HT-29 (cell line): ENCODE measurements at places on chromosomes 12 and 14.

DNA sequence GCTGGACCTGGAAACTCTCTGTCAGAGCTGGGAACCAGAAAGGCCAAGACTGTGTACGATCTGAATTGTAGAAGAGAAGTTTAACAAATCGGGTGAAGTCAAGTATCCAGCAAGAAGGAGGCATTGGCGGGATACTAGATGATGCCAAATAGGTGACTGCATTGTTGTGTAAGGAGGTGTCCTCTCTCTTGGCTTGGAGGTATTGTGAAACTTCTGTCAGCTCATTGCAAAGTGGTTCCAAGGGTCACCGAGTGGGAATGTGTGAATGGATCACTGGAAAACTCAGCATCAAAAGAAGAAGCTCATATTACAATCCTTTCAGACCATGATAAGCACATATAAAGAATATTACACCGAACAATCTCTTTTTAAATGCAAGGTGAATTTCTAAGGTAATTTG, 11.7 kb downstream of the NAV3 start:
- peak; percentile 72 for DNase-seq

DNA sequence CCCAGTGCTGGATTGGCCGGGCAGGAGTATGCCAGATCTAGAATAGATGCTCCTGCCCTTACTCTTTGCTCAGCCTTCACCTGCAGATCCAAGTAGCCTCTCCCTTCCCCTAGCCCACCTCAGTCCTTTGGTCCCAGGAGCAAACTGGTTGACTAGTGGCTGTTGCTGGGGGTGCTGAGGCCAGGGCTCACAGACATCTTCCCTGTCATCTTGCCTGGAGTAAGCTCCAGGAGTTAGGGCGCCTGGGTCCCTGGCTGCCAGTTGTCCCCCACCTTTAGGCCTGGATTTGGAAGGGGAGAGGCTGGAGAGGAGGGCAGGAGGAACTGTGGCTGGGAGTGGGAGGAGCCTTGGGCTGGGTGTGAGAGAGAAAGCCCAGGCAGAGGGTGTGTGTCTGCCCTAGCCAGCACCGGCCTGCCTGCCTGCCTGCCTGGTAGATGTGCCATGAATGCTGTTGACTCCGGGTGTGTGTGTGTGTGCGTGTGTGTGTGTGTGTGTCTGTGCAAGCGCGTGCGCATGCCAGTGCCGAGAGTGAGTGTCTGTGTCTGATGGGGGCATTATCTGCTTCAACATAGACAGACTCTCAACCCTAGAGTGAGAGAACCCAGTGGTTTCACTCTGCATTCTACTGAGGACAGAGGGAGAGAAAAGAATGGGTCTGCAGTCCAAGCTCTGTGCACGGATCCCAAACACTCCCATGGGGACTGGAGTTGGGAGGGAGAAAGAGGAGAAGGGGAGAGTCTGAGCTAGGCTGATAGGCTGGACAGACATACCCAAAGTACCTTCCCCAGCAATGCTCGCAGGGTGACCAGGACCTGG, 845 bp upstream of the RARG start:
- peak; percentile 69 for DNase-seq

- no peak for DNase-seq
Observed at GRCh38 chr12:90428465-90428864, 526.5 kb downstream of the CCER1 start.

DNA sequence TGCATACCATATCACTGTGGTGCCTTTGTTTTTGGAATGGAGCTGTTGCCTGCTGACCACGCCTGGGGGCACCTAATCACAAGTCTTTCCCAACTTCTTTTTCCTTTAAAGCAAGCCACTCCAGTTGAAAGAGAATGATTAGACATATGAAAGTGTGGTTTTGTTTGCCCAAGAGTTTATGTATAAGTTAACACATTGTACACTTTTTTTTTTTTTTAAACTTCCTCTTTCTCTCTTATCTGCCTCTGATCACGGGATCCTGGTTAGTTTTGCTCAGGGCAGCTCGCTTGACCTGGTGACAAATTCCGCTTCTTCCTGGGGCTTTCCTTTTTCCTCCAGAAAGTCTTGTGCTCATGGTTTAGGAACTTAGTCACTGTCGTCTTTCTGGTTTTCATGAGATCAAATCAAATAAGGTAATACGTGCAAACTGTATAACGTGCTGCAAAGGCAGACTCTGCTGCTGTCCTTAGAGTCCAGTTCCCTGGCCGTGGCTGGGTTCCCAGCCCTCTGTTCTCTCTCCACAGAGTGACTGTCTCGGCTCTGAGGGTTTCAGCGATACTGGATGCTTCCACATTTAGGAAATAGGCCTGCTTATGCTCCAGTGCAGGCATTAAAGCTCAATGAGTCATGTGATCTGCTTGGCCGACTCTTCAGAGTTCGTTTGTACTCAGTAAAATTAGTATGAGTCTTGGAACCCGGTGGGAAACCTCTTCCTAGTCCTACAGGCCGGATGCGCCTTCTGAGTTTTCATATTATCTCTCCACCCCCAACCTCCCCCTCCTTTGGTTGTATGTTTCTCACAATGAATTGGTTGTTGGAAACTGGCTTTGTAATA, 15.2 kb downstream of the RASSF3 start:
- DNase-seq: peak; percentile 87

GRCh38 chr12:9115731-9116559, at the start of gene A2M:
A2M (minus strand) TSS chr12:9115919; CDS start chr12:9115849, 70 bp downstream.
- no peak for DNase-seq

GRCh38 chr12:47082796-47083621, 3.2 kb upstream of the AMIGO2 start:
- peak; percentile 61 for DNase-seq

GRCh38 chr12:18165422-18165871, 75.5 kb upstream of the RERGL start:
- DNase-seq: no peak

DNA sequence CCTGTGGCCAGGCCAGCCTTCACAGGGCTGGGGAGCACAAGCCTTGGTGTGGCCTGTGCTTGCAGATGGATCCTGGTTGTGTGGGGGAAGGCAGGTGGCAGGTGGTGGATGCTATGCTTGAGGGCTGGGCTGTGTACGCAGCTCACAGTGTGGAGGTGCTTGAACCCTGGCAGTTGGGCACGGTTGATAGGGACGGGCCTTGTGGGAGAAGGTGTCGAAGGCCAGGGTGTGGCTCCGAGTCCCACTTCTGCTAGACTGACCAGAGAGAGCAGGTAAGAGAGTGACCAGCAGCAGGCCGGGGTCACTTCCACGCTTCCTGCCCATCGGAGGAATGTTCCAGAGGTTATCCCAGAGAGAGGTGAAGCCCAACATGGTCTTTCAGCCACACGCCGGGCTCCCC, 85.5 kb downstream of the CACNA1C start:
- no peak for DNase-seq

GRCh38 chr12:92961949-92962348, 32.9 kb upstream of the EEA1 start:
- no peak for DNase-seq

DNA sequence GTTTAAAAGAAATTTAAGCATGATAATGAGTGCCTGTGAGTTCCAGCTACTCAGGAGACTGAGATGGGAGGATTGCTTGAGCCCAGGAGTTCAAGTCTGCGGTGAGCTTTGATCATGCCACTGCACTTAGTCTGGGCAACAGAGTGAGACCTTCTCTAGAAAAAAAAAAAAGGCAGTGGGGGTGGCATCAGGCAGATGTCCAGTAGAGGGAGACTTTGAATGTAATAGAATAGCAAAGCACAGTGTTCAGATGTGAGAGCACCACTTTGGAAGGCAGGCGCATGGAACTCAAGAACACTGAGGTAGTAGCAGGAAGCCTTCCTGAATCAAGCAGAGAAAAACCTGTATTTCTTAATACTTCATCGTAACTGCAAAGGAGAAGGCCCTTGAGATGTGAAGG, 394.5 kb upstream of the GARIN6 start:
- DNase-seq: peak; percentile 22

- DNase-seq: no peak
Observed at GRCh38 chr12:45475594-45475993, 253.9 kb upstream of the ARID2 start.

- DNase-seq: no peak
Observed at GRCh38 chr14:42429401-42429800, 822.7 kb downstream of the LRFN5 start.

DNA sequence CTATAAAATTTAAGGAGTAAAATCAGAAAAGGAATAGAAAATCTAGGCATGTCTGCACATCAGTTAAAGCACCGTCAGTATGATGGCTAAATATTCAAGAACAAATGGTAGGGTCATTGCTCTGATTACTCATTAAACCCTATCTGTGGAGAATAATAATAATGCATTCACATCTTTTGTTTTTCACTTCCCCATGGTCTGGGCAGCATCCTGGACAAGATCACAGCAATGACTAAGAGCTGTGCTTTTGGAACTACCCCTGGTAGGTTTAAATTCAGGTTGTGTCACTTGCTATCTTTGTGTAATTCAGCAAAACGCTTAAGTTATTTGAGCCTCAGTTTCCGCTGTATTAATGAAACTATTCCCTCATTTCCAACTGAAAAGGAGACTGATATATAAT, 33.1 kb downstream of the C12orf42 start:
- no peak for DNase-seq

- peak; percentile 96 for DNase-seq
Observed at GRCh38 chr12:119988472-119989360, at the start of gene BICDL1. BICDL1 (plus strand) TSS chr12:119989236; CDS start chr12:119989869, 633 bp downstream.

- DNase-seq: no peak
Observed at GRCh38 chr14:95346820-95347219, 27.1 kb upstream of the CLMN start.

GRCh38 chr14:101363261-101363555, 198.1 kb upstream of the DIO3 start:
- DNase-seq: no peak

DNA sequence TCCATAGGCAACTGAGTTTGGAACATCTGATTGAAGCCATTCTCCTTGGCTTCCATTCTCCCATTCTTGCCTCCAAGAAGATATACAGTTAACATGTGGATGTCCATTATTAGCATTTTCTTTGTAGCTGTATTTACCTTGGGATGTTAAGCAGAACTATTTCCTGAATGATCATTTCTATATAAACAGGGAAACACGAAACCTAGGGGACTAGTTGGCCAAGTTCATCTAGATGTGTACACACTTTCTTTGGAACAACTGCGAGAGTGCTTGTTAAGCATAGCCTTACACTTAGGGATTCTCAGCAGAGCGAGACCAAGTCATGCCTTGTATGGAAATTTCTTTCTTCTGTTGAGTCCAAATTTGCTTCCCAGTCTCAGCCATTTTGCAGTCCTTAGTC, 42.1 kb downstream of the DRAM1 start:
- DNase-seq: no peak

DNA sequence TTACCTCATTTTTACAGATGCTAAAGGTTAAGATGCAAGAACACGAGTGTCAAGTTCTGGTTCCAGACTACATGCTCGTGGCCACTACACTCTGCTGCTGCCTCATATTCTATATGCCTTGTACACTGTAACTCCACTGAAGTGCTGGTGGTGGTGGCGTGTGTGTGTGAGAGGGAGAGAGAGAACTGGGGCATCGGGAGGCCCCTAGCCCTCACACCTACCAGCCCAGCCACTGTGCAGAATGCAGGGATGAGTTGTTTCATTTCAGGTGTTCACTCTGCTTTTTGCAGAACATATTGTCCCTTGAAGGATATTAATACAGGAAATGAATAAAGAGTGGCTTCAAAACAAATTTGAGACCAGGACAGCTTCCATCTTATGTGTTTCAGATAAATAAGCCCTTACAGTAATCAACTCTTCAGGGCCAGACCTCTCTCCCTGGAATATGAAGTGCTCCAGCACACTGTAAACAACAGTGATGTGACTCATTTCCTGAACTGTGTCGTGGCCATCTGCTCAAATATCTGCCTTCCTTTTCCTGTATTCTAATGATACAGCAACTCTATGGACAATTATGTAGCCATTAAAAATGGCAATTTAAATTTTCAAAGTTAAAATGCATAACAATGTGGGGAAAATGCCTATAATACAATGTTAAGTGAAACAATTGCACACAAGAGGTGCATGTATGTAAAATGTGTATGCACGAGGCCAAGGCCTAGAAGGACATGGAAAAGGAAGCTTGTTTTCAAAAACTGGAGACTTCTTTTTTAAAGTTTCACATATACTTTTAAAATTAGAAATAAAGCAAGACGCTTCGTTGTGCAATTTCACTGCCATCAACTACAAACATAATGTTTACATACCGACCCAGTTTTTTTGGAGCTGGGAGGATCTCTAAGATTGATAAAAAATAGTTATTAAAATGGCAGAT, 215.4 kb downstream of the PELI2 start:
- DNase-seq: peak; percentile 14
